ENCODE measurements at places on chromosomes 13 and 19.

- DNase-seq = no peak
Measured at GRCh38 chr13:81223778-81224177, 882.9 kb upstream of the SPRY2 start.

DNA sequence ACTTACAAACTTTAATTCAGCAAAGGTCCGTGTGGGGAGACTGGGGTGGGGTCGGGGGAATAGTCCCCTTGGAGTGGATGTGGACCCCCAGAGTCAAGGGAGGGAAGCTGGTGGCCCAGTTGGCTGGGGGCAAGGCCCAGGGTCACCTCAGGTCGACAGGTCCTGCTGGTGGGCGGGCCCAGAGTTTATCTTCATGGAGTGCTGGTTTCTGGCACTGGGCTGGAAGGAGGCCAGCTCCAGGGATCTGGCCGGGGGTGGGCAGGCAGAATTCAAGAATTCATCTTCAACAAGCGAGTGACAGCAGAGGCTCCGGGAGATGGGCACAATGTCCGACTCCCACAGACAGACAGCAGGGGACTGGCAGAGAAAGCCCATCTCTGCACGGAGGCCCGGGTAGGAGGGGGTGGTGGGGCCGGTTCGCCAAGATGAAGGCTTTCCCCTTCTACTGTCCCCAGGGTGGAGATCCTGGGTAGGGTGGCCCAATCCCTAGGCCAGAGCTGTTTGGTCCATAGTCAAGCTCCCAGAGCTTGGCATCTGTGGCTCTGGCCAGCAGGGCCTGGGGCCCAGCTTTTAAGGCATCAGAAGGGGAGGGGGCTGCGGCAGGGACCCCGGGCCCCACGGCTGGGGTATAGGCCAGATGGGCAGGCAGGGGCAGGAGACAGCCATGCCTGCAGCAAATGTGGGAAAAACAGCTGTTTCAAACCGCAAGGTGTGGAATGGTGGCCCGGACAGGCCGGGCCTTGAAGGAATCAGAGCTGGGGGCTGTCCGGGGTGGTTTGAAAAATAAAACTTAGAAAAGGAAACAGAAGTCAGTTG is 622 bp upstream of the FDX2 start:
- DNase-seq = no peak

DNA sequence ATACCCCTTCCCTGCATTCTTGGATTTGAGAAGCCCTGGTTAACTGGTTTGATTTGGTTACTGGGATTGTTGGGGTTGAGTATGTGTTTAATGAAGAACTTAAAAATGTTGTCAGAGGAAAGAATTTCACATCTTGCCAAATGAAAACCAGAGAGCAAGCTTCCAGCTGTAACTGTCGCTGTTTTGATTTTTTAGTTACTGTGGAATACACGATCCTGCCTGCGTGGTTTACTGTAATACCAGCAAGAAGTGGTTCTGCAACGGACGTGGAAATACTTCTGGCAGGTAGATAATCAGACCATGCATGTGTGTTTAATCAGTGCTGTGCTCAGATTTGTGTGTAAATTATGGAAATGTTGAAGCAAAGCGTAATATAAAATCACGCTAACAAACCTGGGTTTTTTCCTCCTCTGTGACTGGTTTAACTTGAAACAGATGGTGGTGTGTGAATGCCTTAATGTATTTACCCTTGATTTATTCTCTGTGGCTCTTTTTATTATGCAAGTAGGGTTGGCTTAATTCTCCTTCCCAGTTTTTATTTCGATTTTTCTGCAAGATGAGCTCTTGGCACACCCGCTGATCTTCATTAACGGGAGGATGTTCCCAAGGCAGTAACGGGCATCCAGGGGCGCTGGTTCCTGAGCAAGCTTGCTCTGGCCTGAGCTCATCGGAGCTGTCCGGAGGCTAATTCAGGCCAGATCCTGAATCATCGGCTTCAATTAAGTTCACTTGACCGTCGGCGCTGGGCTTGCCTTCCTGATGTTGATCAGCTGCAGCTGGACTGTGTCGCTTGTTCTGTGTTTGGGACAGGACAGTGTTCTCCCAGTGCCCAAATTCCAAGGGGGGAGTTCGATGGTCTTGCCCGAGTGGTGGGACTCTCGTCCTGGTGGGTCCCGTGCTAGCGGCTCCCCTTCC is 16.0 kb downstream of the UPF1 start:
- DNase-seq = no peak

DNA sequence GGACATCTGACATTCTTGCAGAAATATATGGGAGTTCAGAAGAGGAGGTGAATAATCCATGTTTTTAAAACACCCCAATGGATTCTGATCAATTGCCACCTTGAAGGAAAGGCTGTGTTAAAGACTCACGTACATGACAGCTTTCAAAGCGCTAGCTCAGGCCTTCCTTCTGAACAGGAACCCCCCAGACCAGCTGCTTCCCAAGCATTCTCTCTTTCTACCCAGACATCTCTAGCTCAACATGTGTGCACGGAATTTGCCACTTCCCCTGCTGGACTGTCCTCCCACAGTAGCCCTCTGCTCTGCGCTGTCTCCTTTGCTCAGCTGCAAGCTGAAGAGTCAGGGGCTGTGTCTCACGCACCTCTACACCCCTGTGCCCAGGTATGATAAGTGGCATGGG is 54.5 kb downstream of the STK24 start:
- DNase-seq = no peak

DNA sequence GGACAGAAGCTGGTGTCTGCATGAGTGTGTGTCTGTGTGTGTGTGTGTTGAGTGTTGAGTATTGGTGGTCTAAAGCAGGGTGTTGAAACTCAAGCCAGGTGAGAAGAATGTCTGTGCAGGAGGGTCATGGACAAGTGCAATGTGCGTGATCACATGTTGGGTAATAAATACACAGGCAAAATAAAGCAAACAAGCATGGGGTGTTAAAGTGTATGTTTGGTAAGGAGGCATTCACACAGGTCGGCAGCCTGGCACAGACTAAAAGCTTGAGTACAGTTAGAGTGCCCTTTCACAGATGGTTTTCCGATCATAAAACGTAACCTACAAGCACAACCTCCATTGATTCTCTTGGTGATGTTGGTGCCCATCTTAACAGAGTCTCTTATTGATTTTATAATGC is 476.9 kb upstream of the KLHL1 start:
- DNase-seq = no peak

DNA sequence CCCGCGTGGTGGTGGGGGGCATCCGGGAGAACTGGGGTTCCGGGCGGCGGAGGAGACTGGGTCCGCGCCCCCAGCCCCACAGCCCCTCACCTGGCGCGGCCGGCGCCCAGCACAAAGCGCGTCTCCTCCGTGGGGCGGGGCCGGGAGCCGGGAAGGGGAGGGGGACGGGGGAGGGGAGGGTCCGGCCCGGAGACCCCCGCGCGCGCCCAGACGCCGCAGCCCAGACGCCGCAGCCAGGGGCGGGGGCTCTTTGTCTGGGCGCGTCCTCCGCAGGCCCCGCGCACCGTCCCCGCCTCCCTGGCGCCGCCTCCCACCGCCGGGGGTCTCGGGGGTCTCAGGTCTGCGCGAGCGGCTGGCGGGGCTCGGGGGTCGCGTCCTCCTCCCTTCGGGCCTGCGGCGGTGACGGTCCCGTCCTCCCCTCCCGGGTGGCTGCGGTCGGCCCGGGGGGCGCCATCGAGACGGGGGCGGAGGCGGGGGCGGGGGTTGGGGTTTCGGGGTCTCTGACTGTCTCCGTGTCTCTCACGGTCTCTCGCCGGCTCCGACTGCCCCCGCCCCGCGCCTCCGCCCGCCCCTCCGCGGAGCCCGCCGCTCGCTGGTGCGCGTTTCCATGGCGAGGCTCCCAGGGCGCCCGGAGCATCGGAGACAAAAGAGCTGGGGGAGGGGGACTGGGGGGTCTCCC is at the start of gene PLPPR3:
PLPPR3 (minus strand) TSS at position 131 of the 679 bp plus-strand sequence. CDS start 396 bp downstream, outside the sequence.
- no peak for DNase-seq

DNA sequence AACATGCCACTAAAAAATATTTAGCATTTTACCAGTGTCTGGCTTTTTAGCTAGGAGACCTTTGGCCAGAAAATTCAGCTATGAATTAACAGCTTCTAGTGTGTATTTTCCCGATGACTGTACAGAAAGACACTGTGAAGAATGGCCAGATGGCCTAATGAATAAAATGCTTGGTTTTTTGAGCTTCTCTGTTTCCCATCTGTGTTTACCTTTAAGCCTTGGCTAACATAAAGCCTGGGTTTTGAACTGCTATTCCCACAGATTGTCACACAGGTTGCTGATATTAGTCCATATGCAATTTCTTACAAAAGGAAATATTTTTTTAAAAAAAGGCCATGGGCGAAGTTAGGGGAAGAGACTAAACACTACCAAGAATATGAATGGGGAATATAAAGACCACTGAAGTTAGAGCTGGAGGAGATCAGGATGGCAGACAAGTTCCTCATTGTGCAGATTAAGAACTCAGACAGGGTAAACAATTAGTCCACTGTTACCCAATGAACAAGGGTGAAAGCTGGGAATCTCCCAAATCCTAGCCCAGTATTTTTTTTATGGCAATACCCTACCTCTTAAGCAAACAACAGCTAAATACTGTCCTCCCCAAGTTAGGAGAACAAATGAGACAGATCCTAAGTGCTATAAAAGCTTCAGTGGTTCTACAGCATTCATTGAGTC is 95.1 kb downstream of the DCT start:
- no peak for DNase-seq

- DNase-seq = no peak
Measured at GRCh38 chr19:10797078-10797477, 38.9 kb downstream of the TMED1 start.

- no peak for DNase-seq
Measured at GRCh38 chr13:22325761-22326160, 654.9 kb downstream of the FGF9 start.

DNA sequence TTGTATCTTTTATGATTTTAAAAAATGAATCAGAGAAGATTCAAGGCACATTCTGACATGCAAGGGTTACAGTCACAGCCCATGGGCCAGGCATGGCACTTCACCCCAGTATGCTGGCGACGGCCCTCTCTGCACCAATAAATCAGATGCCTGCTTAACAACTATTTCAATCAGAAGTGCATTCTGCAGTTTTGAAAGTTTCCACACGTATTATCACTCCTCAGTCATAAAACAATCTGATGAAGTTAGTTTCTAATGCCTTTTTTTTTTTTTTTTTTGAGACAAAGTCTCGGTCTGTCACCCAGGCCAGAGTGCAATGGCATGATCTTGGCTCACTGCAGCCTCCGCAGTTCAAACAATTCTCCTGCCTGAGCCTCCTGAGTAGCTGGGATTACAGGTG is 28.3 kb upstream of the FFAR2 start:
- DNase-seq = no peak

- DNase-seq = no peak
Measured at GRCh38 chr13:24678151-24678550, 2.1 kb upstream of the ATP12A start.

DNA sequence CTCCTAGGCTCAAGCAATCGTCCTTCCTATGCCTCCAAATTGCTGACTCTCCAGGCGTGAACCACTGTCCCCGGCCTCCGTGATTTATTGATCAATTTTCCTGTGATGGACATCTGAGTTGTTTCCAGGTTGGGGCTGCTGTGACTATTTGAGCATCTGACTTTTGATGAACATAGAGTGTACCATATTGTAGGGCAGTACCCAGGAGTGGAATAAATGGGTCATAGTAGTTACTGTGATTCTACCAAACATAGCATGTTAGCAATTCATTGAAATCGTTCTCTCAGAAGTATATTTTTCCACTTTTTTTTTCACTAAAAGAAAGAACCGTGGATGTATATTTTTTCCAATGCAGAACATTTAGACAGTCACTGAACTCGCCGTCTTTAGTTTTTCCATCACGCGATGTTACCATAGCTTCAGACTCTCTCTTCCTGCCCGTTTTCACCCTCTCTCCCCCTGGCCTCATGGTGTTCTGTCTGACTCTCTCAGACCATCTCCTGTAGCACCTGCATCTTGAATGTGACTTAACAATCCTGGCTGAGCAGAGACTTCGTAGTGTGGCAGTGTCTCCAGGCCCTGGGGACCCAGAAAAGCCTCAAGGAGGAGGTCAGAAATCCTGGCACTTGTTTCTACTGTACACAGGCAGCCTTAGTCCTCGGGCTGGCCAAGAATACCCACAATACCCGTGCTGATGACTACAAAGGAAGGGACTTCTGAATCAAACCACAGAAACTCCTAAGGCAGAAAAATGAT is 3.2 kb upstream of the RASGRP4 start:
- peak; percentile 27 for DNase-seq

GRCh38 chr19:45575216-45575615 is 9.4 kb downstream of the OPA3 start:
- no peak for DNase-seq

DNA sequence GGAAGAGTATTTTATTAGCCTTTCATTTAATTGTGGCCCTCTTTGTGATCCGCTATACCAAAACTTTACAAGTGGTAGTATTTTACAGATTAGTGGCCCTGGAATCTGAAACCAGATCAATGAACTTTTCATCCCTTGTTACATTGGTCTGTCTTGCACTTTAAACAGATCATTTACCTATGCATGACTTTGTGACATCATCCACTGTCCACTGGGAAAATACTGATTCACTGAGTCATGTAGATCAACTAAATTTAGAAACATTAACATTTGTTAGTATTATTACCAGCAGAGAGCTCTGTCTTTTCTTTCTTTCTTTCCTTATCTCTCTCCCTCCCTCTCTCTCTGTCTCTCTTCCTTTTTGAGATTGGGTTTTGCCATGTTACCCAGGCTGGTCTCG is 17.5 kb downstream of the PCDH8 start:
- DNase-seq = no peak

DNA sequence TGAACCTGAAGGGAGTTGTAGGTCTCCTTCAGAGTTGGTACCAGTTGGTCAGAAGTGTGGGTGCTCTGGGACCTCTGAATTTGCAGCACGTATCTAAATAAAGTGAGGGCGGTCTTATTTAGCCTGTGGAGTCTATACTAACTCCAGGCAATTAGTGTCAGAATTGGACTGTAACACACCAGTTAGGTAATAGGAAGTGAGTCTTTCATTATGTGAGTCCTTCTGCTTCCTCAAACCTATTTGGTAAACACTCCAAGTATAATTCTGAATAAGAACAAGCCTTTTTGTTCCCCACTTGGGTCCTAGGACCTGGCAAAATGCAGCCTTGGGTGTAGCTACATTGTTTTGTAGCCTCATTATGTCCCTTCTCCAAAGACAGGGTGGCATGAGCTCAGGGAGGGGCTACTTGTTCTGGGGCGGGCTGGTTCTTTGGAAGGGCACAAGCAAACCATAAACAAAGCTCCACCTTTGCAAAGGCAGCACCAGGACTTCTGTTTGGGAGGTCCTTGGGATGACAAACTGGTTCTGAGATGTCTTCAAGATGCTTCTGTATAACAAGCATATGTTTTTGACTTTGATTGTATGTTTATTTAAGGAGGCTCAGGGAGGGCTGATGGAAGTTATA is 418.0 kb downstream of the ZNF536 start:
- DNase-seq = no peak

DNA sequence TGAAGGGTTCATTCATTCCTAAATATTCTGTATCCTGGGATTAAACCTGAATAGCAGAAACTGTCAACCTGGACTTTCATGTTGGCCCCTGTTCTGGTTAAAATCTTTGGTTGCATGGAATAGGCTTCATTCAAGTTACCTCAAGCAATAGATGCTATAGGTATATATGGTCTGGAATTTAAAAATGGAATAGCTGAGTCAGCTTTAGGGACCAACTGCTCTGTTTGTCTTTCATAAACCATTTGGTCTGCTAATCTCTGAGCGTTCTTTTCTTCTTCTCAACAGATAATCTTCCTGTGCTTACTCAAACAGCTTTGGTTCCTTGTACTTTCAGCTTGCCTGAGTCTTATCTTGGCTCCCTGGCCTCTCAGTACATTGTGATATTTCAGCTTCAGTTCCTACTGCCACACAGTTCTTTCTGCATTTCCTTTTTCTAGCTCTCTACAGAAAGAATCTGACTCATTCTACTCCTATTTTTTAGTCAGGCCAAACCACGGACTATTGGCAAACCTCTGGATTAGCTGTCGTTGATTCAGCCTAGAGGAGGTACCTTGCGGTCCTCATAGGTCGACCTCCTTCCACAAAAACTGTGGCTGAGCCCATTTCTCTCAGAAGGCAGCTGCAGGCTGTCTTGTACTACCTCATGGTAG is 35.9 kb upstream of the MAB21L1 start:
- DNase-seq = no peak

Measured in stimulated activated CD4-positive, alpha-beta T cell treated with anti-CD3 and anti-CD28 coated beads, Interleukin-12 subunit alpha, Interleukin-12 subunit beta, amount 100 ng/mL, for 48 hours (primary cell).